ENCODE measurements at places on chromosomes 12 and 14.

DNA sequence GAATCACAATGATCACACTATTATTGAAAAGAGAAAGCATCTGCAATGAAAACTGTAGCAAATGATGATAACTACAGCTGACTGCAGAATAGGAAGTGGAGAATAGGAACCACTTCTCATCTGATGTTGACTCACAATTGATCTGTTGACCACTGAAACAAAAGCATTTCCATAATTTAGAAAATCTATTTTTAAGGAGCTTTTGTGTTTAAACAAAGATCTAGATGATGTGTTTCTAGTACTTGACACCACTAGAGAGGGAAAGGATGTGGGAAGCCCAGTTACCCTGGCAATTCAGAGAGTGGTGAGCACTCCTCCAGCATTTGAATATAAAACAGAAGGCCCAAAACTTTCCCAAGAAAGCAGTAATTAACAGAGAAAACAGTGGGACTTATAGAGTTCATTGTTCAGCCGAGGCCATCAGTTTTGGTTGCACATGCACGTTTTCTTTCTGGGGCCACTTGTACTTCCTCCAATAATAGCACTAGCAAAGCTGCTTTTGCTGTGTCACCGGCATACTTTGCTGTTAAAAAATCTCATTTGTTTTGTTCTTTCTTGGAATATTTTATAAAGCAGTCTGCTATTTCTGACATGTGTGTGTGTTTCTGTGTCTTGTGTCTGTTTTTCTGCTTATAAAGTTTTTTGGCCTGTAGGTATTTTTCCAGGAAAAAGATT lies 76.1 kb upstream of the HECTD1 start:
- no peak for DNase-seq

DNA sequence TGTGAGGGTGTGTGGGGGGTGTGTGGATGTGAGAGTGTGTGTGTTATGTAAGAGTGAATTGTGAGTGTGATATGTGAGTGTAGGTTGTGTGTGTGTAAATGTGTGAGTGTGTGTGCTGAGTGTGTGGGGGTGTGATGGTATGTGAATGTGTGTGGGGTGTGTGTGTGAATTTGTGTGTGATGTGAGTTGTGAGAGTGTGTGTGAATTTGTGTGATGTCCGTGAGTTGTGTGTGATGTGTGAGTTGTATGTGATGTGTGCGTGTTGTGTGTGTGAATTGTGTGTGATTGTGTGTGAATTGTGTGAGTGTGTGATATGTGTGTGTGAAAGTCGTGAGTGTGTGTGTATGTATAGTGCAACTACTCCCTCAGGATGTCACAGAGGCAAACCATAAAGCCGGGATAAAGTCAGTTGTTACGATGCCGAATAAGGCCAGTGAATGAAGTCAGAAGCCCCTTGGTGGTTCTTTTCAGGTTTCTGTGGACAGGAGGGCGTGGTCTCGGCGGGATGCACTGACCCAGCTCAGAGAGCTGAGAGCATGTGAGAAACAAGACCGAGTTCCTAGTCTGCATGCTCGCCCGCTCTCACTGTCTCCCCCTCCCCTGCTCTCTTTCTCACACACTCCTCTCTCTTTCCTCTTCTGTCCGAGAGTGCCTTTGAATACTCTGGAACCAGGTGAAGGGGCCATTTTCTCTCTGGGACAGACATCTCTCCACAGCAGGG lies 71.8 kb upstream of the MAX start:
- no peak for DNase-seq

GRCh38 chr14:70934502-70935134 lies 27.4 kb downstream of the PCNX1 start:
- DNase-seq: no peak

- DNase-seq: peak; percentile 80
These were observed 271.0 kb upstream of the RTL1 start for GRCh38 chr14:101174522-101174838.

DNA sequence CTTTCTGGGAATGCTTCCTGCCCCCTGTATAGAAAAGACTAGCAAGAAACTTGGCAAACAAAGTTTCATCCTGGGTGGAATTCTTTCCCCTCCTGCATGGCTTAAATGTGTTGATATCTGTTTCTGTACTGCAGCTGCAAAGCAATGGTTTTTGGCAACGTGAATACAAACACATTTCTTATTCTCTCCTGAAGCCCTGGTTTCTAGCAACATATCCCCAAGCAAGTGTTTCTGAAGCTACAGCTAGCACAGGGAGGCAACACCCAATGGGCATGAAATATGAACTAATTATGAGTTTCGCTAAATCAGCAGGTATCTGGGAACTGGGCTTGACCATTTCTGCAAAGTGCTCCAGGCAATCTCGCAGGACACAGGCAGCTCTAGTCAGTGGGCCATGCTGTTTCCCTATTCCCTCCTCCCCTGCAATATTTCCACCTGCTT lies 392.3 kb upstream of the TMPO start:
- DNase-seq: no peak

DNA sequence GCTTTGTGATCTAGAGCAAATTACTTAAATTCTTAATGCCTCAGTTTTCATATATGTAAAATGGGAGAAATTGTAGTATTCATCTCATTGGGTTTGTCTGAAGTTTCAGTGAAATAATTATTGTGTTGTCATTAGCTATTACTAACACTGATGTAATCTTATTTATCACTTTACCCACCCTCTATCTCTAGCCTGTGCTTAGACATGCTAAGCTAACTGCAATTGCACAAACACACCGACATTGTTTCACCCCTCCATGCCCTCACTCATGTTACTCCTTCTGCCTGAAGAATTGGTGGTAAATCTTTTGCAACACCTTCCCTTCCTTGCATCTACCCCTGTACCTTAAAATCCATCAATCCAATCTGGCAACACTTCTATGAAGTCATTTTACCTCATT lies 241.6 kb downstream of the BCAT1 start:
- DNase-seq: no peak

DNA sequence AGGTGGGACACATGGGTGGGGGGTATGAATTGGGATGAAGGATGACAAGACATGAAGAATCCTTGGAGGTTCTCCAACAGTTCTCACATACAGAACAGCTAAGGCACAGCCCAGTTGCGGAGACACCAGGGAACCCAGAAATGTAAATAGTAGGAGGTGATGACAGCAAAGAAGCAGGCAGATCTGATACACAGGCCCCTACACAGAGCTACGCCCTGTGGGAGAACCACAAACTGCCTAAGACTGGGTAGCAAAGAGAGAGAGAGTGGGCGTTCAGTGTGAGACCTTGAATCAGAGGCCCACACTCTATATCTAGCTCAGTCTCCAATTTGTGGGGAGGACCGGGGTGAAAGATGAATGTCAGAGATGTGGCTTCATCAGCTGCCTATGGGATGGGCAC lies 9.5 kb upstream of the NUMB start:
- no peak for DNase-seq

All from upper lobe of right lung (tissue), 1 donor.